ENCODE measurements at places on chromosomes 12 and 14.

DNA sequence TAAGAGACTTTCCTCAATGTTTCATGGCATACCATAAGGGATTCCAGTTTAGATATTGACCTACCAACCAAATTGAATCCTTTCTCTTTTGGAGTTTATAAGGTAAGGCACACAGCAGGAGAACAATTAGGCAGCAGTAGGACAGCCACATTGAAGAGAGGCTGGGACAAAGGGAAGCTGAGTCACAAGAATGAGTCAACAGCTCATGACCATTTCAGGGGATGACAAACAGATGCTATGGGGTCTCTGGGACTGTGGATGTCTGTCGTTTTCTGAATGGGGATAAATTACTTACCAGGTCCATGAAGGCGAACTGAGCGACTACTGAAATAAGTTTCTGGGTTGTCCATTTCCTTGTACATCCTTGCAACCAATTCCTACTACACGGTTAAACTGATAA is 48.6 kb upstream of the E2F7 start:
- no peak for DNase-seq

GRCh38 chr12:17982556-17982955 is 107.4 kb downstream of the RERGL start:
- no peak for DNase-seq

DNA sequence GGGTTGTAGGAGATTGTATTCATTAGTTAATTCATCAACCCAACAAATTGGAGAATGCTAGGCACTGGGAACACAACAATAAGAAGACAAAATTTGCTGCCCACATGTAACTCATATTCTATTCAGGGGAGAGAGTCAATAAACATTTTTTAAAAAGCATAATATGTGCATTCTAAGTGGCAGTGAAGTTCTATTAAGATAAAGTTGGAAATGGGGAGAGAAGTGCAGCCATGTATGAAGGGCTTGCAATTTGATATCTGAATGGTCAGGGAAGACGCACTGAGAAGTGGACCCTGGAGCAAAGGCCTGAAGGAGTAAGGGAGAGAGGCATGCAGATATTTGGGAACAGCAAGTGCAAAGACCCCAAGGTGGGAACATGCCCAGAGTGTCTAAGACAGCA is 40.2 kb upstream of the CHST11 start:
- no peak for DNase-seq

DNA sequence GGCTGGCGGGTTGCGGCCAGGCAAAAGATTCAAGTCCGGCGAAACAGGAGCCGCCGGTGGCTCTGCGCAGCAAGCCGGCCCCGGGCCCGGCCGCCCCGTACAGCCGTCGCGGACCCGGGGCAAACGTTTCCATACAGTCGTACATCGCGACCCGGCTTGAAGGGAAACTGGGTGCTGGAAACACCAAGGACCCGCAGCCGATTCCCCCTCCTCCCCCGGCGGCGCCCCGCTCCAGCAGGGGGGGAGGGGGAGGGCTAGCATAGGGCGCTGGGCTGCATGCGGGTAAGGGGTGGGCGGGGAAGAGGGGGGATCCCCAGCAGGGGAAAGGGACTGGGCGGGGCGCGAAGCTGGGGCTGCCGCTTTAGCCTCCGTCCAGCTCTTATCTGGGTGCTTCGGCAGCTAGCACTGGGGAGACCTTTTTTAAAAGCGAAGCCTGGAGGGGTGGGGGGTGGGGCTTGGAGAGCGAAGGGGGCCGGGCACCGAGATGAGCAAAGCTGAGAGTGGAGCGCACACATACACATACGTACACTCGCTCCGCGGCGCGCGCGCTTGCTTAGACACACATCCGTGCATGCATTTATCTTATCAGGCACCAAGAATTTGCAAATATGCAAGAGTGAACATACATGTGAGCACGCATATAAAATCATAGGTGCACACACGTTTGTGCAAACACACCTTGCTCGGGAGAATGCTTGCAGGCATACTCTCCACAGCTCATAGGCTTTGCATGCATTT is 11.9 kb downstream of the RARG start:
- DNase-seq, result peak; percentile 61

DNA sequence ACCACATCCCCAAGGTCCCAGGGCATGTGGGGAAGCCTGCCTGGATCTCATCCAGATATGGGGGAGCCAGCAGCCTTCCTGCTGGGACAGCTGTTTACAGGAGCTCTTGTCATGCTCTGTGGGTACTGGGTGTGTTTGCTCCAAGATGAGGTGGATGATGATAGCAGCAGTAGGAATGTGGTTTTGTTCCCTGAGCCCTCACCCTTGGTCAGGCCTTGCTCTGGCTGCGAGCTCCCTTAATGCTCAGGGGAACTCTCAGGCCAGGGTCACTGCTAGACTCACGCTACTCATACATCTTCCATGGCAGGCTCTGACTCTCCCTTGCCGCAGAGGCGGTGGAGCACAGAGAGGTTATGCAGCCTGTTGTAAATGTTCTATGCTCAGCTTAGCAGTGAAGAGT is 990.3 kb downstream of the AACS start:
- no peak for DNase-seq

DNA sequence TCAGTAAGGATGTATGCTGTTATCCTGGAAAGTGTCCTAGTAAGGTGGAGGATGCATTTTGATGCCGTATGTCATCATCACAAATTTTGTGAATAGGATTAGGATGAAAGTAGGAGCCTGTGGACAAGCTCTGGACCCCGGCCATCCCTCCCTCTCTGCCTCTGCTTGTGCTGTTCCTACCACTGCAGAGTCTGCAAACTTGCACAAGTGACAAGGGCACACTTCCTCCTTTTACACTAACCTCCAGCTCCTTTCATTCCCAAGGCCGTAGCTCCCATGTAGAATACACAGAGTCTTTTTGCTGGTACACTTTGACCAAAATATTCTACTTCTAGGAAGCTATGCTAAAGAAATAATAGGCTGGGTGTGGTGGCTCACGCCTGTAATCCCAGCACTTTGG is 13.3 kb upstream of the TMCC3 start:
- no peak for DNase-seq
